ENCODE measurements at places on chromosomes 16 and 17.

DNA sequence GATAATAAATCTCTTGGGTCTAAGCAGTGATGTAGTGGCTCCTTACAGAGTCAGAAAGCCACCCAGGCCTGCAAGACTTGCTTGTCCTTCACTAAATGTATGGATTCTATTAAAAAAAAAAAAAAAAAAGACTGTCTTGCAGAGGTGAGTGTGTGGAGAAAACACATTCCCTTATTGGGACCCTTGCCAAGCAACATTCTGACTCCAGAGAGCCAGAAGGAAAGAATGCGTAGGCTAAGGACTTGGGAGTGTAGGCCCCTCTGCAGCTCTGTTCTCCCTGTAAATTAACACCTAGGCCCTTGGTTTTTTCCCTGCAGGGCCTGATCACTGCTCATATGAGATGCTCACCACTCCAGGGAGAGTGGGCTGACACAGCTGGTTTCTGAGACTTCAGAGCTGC, 17.8 kb downstream of the SCPEP1 start:
- DNase-seq = no peak

GRCh38 chr17:42246515-42246914, 29.7 kb downstream of the STAT5B start:
- DNase-seq = no peak

- no peak for DNase-seq
These were observed 3.5 kb upstream of the CAPNS2 start for GRCh38 chr16:55562936-55563335.

GRCh38 chr16:50830698-50831097, 88.8 kb downstream of the CYLD start:
- no peak for DNase-seq

- DNase-seq = no peak
These were observed 7.3 kb downstream of the DRC7 start for GRCh38 chr16:57701759-57702371.

DNA sequence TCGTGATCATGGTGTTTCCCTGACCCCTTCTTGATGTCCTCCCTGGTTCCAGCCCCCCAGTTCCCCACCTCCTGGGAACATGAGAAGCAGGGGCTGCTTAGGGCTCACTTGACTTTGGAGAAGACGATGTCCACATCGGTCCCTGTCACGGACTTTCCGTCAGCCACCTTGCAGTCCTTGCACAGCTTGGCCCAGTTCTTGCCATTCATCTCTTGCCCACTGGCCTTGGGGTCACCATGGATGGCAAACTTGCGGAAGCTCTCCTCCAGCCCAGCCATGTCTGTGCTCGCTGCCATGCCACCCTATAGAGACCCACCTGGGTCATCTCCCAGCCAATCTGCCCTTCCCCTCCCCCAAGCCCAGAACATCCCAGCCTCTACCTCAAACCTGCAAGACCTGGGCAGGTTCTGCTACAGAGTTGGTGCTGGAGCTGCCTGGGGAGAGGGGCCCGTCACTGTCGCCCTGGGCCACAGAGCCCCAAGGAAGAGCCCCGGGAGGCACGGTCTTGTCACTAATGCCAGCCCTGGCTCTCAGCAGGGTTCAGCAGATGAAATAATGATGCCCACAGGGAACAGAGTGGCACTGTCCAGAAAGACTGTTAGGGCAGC, 2.4 kb downstream of the TPPP3 start:
- no peak for DNase-seq

GRCh38 chr17:32498391-32498790, 11.6 kb downstream of the CDK5R1 start:
- no peak for DNase-seq

- no peak for DNase-seq
These were observed 173.3 kb upstream of the CACNG5 start for GRCh38 chr17:66661411-66662256.

DNA sequence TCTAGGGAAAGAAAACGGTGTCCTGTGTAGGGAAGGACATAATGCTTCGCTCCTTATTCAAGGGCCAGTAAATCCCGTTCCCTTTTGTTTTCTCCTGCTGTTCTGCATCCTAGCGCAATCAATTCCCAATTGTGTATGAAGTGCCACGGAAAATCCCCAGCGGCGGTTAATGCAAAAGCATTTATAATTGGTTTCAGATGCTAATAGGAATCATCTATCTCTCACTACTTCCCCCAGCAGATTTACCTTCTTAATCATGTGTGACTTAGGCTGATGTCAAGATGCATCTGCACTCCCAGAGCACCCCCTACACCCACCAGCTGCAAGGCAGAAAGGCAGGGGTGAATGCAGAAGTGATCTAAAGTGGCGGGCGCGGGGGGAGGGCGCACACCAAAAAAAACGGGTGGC, 32.7 kb upstream of the SSTR2 start:
- DNase-seq = no peak

DNA sequence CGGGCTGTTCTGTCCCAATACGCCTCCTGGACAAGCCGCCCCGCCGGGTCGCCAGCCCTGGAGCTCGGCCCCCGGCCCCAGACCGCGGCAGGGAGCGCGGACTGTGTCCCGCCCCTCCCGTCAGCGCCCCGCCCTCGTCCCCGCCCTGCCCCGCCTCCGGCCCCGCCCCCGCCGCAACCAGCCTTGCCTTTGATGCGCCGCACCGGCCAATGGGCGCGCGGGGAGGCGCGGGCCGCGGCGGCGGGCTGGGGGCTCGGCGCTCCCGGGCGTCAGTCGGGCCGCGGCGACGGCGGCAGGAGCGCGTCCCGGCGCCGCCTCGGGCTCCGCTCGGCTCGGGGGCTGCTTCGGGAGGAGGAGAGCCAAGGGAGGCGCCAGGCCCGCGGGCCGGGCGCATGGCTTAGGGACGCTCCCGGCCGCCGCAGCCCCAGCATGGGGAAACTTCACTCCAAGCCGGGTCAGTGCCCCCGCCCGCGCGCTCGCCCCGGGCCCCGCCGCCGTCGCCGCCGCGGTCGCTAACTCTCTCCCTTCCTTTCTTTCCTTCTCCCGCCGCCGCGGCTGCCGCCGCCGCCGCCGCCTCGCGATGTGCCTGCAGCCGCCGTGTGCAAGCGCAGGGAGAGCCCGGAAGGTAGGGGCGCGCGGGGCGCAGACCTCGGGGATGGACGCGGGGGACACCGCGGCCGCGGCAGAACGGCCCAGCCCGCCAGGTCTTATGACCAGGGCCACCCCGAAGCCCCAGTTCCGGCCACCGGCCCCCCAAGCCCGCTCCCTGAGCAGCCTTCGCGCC, at the start of gene NKD1:
TSS of gene NKD1 (plus strand) at position 272 of the 784 bp plus-strand sequence. CDS start at position 430, 158 bp downstream.
- peak; percentile 50 for DNase-seq

DNA sequence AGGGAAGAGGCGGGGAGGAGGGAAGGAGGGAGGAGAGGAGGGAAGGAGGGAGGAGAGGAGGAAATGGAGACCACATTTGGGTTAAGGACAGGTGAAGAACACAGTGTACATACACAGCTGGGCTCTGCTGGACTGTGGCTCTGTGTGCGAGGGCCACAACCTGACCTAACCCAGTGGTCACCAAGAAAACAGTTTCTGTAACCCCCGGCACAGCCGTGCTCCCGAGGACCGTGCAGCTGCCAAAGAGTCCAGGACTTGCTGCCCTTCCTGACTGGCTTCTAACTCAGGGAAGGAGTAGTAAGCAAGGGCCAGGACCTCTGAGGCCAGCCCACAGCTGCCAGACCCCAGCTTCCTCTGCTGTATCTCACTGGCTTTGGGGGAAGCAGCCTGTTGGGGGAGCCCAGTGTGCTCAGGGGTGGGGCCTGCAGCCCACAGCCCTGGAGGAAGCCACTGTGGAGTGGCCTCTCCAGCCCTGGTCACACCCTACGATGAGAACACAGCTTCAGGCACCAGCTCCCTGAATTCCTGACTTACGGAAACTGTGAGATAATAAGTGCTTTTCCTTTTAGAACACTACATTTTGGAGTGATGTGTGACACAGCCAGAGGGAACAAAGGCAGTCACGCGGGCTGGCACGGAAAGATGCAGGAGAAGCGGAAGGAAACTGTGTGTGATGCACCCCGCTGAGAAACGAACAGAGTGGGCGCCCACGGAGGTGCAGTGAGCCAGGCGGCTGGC, 32.3 kb downstream of the SLC7A5 start:
- DNase-seq = no peak

GRCh38 chr16:77928096-77928495, 94.3 kb upstream of the CLEC3A start:
- no peak for DNase-seq
